ENCODE measurements at places on chromosomes 6 and 20. TPM values are rescaled to one million over a fixed set of nuclear protein-coding genes. Genes with fewer than 3 reads are reported as not detected.

Gene SAMD3
- total RNA-seq = 0.73 TPM

Gene DACT2
- 0.43 TPM for total RNA-seq

Gene GPLD1
- 4.7 TPM for total RNA-seq

Gene SPO11
- total RNA-seq = not detected

Gene DDR1
- 178 TPM for total RNA-seq

Gene BMP6
- 0.44 TPM for total RNA-seq

Gene NOTCH4
- 6.3 TPM for total RNA-seq

Gene CCDC170
- total RNA-seq = 0.25 TPM

DNA sequence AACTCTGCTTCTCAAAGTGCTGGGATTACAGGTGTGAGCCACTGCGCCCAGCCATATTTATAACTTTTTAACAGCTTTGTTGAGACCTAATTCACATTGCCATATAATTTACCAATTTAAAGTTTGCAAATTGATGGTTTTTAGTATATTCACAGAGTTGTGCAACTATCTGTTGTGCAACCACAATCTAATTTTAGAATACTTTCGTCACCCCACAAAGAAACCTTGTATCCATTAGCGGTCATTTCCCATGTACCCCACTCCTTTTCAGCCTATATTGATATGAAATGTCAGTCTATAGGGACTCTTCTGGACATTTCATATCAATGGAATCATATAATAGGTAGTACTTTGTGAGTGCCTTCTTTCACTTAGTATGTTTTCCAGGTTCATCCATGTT lies 55.8 kb downstream of the FOXO3 start:
- DNase-seq = no peak

- no peak for DNase-seq
These were observed 22.7 kb downstream of the CFAP61 start for GRCh38 chr20:20075032-20075431.

DNA sequence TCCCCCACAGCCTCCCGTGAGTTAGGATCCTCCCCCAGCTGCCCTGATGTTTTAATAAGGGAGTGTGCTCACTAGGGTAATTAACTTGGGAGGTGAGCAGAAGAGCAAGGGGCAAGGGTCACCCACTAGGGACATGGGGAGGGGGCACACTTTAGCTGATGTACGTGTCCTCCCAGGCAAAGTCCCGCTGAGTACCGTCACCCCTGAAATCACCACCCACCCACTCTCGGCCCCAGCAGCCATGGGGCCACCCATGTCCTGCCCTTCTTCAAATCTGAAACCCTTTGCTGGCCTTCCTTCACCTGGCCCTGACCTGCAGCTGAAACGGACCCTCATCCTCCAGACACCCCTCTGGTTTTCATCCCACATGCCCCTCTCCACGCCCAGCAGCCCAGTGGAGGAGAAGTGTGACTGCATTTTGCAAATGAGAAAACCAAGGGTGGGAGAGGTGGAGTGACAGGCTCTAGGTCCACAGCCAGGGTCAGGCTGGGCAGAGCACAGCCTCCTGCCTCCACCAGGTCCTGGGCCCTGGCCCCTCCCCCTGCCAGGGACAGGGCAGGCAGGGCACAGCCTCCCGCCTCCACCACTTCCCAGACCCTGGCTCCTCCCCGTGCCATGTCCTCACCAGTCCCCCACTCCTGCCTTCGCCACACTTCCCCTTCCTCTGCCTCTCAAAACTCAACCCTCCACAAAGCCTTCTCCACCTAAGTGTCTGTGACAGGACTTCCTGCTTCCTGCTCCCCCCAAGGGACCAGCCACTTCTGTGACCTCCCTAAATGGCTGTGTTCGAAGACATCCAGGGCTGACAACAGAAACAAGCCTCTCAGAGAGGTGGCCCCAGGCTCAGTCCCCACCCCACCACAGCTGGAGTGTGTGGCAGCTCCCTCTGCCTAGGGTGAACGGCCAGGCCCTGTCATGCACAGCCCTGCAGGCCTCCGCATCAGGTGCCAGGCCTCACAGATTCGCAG lies 15.1 kb downstream of the ACSS1 start:
- DNase-seq = no peak

DNA sequence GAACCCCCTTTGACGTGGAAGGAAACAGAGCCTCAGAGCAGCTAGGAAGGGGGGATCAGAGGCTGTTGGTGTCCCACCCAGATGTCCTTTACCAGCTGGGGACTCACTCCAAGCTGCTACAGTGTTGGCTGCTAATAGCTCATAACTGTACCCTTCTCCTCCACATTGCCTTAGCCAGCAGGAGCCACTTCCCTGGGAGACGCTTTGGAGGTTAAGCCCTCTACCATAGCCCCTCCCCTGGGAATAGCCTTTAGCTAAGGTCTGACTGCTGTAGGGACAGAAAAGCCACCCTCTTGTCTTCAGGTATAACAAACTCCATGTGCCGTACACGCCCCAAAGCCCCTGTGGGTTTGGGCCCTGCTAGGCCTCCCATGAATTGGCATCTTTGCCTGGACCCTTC lies 238.6 kb downstream of the LRFN2 start:
- DNase-seq = no peak

DNA sequence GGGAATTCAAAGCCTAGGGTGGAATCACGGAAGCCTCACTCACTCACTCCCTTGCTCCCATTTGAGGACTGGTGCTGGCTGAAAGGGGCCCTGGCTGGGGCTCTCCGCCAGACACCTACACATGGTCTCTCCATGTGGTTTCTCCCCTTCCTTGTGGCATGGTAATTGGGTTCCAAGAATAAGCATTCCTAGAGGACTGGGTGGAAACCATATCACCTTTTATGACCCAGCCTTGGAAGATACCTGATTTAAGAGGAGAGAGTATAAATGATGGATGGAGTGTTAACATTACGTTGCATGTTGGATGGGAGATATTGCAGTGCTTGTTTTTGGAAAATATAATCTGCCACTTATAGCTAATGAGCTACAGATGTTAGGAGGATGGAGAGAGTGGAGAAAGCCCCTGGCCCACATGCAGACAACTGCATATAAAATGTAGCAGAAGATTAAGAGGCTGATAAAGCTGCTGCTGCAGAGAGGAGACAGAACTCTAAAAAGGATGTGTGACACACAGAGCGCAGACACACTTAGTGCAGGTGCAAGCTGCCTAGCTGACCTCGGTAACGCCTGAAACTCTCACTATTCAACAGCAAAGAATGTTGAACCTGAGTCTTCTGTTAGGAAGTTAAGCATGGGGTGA lies 23.3 kb upstream of the CDKN1A start:
- no peak for DNase-seq

DNA sequence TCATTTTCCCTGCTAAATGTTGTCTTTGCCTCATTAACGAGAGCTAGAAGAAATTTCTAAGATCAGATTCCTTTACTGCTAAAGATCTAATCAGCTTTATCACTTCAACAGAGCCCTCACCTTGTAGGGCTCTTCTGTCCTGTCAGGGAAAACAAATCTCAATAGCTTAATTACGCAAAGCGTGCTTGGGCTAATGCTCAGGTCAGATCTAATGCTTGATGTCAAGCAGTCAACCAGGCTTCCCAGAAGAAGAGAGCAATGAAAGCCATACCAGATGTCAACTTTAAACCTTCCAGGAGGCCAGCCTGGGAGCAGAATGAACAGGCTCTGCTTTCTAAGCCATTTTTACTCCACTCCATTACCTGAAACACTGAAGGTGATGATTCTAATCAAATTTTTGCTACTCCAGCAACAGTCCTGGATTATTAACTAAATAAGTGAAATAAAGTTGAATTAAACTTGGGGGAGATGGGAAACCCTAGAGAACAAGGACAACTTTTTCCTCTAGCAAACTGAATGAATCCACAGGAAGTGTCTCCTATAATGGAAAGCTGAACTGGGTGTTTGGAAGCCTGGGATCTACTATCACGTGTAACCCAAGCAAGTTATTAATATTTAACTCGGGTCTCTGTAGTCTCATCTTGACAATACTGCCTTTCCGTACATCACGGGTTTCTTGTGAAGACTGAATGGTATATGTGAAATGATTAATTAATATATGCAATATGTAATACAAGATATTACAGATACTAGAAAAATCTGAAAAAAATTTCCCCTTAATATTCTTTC lies 273.7 kb downstream of the PTPRK start:
- DNase-seq = no peak

DNA sequence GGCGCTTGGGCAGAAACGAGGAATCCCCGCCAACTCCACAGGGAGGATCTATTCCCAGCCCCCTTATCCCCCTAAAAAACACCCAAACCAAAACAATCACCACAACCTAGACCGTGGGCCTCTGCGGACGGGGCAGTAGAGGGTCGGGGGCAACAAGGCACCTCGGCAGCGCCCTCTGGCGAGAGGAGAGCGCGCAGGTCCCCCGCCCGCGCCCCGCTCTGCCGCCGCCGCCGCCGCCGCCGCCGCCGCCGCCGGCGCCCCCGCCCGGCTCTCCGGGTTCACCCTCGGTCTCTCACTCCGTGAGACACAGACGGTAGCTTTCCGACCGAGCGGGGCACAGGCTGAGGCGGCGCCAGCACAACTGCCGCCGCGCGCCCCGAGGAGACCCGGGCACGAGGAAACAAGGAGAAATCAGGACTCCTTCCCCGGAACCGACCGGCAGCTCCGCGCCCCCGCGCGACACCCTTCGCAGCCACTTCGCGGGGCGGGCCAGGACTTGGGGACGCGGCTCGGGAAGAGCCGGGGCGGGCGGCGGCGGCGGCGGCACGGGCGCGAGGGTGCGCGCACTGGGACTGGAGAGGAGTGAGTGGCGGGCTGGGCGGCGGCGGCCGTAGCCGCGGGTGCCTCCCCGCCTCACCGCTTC lies at the start of gene SLC35F1:
Gene SLC35F1, plus strand, starts transcription at position 307 of the 643 bp plus-strand sequence.
- peak; percentile 84 for DNase-seq

DNA sequence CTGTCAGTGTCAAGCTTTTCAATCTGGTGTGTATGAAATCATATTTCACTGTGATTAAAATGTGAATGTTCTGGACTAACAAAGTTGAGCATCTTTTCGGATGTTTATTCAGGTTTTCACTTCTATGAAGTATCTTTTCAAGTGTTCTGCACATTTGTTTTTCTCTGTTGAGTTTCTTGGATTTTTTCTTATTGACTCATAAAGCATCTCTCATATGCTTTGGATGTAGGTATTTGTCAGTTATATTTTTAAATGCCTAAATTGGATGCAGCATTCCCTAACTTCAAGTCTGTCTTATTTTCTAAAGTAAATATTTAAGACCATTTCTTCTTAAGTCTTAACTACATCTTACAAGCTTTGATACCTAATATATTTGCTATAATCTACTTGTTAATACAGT lies 398.0 kb downstream of the PLCB1 start:
- no peak for DNase-seq

DNA sequence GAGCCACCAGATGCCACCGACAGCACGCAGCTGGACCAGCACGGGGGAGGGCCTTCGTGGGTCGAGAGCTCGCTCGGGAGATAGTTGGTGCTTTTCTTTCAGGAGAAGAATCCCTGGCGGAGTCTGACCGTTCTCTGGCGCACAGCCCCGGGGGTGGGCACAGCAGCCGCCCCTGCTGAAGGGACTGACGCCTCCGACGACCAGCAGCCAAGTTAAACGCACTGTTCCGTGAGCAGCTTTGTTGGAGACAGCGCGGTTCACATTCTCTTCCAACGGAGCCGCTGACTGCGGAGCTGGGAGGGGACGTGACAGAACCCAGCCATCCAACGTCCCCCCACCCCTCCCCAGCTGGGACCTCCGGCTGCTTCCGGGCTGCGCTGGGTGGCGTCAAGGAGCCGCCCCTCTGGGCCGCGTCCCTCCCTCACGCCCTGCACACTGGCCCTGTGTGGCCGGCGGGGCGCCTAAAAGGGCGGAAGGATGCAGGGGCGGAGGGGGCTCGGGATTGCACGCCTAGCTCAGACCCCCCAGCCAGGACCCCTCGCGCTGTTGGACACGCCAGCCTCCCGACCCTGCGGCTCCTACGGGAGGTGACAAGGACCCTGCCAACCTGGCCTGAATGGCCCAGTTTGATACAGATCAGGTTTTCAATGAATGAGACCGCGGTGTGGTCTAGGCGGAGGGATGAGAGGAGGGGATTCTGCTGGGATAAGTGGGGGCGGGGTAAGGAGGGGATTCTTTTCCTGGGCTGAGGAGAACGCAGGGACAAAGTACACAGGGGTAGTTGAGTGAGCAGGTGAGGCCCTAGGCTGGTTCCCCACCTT lies 36.4 kb upstream of the KHDC1 start:
- no peak for DNase-seq

DNA sequence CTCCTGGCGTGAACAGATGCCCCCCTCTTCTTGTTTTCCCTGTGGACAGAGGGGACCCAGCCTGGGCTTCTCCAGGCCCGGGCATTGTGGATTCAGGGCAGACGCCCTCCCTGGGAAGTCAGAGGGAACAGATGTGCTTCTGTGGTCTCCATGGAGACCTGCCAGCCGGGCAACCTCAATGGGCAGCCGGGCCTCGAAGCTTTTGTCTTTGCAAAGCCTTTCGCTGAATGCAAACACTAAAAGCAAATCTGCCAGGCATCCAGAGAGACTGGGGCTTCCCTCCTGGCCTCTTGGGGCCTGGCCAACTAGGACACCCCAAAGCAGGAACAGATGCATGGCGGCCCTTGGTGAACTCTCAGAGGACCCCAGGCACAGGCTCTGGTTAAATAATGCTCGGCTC lies 370.0 kb upstream of the SULF2 start:
- no peak for DNase-seq

DNA sequence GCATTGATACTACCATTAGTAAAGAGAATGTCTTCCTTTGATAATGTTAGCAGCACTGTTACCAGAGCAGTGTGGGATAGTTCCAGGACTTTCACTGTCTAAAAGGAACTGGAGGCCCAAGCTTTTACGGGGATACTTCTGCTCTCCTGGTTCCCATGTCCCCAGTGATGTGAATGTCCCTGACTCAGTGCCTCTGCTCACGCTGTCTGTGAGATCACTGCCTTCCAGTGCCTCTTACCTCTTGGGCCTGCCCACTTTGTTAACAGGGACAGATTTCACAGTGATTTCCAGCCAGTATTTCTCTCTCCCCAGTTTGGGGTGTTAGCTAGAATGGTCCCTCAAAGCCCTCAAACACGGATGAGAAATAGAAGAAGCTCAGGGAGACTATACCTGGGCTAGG lies 14.4 kb downstream of the PTPRA start:
- no peak for DNase-seq

- DNase-seq = no peak
These were observed 36.7 kb upstream of the ASXL1 start for GRCh38 chr20:32321390-32321789.

DNA sequence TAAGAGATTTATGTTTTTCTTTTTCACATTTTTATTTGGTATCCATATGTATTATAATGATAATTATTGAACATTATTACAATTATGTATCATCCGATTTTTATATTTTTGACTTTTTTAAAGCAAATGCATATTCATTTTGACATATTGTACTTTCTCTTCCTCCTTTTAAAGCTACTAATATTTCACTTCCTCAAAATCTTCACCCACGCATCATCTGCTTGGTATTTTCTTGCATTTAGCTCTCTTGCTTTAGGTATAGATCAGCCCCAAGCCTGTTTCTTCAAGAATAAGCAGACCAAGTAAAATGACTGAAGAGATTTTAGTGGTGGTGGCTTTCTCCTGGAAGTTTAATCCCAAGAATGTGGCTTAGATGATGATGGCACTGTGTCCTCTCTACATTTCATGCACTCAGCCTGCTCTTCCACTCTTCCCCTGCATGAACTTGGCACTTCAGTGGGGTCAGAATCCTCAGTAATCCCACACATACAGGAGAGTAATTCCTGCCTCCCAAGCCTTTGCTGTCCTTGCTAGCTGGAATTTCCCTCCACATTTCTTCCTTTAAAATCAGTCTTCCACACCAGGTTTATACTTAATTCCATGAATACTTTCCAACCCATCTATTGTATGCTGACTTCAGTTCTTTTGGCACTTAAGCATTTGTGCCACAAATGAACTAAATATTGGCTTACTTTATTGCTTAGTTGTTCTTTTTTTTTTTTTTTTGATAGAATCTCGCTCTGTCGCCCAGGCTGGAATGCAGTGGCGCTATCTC lies 8.2 kb downstream of the NCOA7 start:
- DNase-seq = no peak

GRCh38 chr6:92715991-92716390 lies 703.4 kb downstream of the EPHA7 start:
- DNase-seq = no peak
